Stimulated activated CD8-positive, alpha-beta memory T cell treated with anti-CD3 and anti-CD28 coated beads, Interleukin-4, amount 100 ng/mL, for 1 hour (primary cell): ENCODE measurements at places on chromosomes 1 and 21.

DNA sequence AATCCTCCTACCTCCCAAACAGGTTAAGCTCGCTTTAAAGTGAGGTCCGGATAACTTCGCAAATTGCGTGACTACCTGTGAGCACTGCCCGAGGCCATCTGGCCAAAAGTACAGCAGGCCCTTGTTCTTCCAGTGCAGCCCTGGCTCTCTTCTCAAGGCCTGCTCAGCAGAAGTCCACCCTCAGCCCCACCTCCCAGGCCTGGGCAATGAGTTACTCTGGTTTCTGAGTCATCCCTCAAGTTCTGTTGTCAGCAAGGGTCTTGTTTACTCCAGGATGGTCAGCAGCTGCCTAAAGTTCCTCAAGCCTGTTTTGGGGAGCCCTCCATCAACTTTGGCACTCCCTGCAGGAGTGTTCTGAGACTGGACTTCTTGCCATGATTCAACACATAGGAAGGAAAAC, 101.7 kb downstream of the BCAR3 start:
- DNase-seq, result no peak

- DNase-seq, result no peak
These were observed 108.2 kb upstream of the OLIG2 start for GRCh38 chr21:32917362-32918135.

GRCh38 chr1:96554364-96554763, 167.2 kb upstream of the PTBP2 start:
- no peak for DNase-seq

GRCh38 chr1:226723657-226724532, 15.2 kb downstream of the ITPKB start:
- DNase-seq, result no peak

DNA sequence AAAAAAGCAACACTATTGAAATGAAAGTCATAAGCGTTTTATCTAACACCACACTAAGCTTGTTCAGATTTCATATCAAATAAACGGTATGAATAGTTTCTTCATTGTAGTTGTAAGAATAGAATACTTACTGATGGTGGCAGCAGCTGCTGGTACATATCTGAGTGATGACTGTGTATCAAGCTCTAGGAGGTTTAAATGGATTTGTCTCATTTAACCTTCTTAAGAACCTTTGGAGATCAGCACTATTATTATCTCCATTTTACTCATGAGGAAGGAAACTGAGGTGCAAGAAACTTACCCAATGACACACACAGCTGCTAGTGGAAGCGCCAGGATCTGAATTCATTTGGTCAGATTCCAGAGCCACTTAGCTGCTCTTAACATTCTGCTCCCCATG, 104.0 kb downstream of the EIF4G3 start:
- no peak for DNase-seq

DNA sequence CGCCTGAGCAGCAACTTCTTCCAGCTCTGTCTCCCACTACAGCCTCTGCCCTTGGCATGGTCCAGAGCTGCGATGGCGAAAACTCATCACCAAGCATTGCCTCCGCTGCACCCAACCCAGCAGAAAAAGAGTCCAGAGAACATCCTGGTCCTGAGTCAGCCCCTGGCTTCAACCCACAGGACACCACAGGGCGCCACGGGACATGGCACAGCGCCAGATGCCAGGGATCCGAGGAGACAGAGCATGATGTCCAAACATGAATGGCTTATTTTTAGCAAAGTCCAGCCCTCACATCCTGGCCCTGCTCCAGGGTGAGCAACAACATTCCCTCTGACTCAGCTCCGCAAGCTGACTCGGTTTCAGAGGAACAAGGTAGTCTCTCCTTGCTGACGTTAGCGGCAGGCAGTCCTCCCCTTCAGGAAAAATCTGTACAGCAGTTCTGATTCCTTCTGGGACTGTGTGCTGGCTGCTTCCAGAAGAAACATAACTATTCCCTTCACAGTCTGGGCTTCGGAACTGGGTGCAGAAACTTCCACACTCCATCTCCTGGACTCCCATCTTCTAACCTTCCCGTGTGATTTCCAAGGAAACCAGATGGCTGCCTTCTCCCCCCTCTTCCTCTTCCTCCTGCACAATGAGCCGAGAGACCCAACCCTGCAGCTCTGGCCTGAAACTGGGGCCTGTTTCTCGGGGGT, 131.3 kb downstream of the TOMM20 start:
- no peak for DNase-seq

DNA sequence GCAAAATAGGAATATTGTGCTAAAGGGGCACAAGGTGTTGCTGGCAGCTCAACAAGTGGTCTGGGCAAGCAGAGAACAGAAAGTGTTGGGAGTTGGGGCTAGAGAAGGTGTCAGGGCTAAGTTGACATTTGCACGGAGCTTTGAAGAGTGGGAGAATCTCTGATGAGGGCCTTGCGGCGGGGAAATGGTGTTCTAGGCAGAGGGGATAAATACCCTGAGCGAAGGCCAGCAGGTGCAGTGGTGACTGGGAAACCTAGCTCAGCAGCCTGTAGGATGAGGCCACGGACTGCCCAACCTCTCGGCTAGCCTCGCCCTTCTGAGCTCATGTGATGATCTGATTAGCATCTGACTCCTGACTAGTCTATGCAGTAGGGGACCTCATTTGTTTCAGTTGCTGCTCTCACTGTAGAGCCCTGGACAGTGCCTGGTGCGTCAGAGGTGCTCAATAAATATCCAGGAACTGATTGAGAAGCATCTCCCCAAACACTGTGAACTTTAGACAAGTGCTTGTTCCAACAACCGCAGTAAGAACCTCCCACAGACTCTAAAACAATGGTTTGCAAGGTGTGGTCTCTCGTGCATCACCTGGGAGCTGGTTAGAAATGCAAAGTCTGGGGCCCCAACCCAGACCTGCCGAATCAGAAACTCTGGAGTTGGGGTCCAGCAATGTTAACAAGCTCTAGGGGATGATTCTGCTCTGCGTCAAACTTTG, 1.0 kb upstream of the FOXO6 start:
- no peak for DNase-seq

DNA sequence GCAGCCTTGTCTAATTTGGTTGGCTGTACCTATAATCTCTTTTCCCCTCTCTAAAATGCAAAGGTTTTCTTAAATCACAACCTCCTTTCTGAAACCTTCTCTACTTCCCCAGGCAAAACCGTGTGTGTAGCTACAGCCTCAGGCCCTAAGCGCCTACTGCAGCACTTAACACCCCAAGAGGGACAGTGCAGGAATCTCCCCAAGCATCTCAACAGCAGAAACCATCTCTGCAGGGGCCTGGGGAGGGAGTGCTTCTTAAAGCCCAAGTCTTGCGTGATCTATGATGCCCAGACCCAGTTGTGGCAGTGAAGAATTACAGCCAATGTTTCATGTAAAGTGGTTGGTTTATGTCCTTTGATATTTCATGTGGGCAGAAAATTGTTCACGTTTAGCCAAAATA, 159.3 kb downstream of the DSCAM start:
- no peak for DNase-seq

- no peak for DNase-seq
These were observed 28.6 kb downstream of the AK4 start for GRCh38 chr1:65176591-65176990.

DNA sequence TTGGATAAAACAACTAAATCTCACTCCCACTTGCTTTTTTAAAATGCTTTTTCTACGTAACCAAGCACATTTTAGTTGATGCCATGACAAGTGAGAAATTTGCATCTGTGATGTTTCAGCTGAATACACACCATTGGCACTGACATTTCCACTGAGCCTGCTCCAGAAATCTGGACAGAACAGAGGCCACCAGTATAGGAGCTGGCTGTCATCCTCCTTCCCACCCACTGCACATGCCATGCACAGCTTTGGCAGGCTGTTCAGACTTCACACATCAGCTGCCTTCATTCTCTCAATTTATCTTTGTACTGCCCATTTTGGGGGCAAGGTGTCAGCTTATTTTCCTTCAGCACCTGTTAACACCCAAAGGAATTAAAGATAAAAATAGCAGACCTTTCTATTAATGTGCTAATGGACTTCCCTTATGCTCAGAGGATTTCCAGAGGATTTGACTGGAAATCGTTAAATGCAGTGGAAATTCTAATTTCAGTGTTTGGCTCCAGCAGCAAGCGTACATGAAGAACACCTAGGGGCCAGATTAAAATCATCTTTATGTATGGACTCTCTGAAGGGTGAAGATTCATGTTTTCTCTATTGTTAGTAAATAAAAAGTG, 12.9 kb upstream of the PODN start:
- DNase-seq, result no peak

GRCh38 chr21:41615613-41616012, 107.7 kb upstream of the TMPRSS2 start:
- DNase-seq, result no peak

GRCh38 chr1:173176246-173176645, 30.9 kb downstream of the TNFSF4 start:
- DNase-seq, result no peak

- no peak for DNase-seq
These were observed 3.1 kb upstream of the MOB3C start for GRCh38 chr1:46619656-46620258.

- DNase-seq, result no peak
These were observed 40.4 kb downstream of the MPZL1 start for GRCh38 chr1:167762061-167762746.

DNA sequence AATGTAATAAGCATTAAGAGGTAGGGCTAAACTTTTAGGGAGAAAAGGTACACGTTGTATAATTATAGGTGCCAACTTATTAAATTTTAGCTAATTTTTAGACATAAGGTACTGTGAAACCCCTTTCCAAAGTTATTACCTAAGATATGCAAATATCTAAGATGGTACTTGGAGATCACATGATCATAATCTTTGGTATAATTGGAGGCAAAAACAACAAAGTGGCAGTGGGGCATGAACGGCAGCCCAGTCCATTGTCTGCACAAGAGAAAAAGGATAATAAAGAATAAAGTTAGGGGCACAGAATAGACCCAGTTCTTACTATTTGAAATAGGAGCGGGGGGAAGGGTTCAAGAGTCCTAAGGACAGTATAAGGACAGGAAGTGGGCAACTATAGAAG, 51.2 kb downstream of the DESI2 start:
- no peak for DNase-seq

- DNase-seq, result no peak
These were observed 24.5 kb upstream of the ZNF436 start for GRCh38 chr1:23394181-23394580.

DNA sequence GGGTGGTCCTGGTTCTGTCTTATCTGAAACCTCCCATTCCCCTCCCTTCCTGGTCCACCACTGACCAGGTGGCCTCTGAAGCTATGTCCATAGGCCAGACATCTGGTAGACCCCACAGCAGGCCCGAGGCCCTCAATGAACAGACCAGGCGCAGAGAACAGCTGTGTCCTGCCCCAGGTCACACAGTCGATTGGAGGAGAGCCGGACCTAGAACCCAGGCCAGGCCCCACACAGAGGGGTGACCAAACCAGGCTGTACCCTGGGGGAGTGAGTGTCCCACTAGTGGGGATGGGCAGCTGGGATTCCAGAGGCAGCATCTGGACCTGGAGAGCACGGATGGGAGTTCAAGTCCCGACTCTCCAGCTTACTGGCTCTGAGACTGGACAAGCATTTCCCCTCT, 29.2 kb downstream of the RNU1-1 start:
- no peak for DNase-seq

DNA sequence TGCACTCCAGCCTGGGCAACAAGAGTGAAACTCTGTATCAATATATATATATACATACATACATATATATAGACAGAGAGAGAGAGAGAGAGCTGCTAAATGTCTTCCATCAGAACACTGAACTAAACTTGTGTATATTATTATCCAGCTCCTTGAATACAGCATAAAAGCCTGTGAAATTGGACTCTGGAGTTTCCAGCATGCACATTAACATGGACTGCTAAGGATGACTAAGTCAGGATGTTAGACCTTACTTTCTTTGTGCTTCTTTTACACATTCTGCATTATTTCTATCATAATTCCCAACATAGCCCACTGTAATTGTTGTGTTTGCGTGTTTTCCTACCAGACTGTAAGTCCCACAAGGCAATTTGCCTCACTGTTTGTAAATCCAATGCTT, 259.1 kb downstream of the TGFB2 start:
- no peak for DNase-seq

DNA sequence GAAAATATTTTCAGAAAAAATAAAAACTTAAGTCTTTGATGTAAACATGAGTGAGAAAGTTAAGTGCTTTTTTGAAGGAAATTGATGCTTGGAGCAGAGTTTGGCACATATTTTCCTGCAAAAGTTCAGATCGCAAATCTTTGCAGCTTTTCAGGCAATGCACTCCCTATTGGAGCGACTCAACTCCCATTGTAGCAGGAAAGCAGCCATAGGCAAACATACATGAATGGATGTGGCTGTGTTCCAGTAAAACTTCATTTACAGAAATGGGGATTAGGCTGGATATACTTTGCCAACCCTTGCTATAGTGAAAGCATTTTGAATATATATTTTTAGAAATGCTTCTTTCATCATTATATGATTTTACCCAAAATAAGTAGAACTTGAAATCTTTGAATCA, 8.1 kb downstream of the AGL start:
- no peak for DNase-seq

DNA sequence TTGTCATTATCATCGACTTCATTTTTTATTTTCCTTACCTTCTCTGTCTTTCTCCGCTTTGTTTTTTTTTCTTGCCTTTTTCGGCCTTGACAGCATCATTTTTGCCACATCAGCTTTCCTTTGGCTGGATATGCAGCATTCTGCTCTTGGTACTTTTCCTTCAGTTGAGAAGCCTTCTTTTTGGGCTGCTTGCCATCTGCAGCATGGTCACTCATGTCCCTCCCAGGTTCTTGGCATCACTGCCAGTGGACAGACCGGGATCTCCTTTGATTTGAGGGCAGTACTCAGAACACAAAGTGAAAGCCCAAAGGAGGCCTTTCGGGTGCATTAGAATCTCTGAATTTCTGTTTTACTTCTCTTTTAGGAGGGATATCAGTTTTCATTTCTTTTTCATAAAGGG, 3.7 kb upstream of the PARP1 start:
- no peak for DNase-seq

DNA sequence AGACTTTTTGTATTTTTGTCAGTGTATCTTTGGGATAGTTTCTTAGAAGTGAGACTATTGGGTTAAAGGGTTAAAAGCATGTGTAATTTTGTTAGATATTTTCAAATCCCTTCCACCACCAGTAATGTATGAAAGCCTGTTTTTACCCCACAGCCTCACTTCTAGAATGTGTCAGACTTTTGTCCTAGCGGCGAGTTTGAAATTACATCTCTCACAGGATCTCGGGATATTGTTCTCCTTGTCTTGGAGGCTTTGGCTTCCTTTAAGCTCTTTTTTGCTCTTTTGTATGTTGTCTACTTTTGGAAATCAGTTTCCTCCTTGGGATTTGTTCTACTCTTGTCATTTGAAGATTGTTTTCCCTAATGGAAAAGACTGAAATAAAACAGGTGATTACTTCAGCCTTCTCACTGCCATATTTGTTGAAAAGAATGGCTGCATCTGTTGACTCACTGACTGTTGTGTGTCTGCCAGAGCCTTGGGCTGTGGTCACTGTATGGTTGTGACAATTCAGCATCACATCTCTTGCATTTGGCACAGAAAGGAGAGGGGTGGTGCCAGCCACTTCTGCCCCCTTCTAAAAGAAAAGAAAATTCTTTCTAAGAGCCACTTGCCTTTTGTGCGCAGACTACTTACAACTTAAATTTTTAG, 22.6 kb downstream of the ST3GAL3 start:
- no peak for DNase-seq

GRCh38 chr21:34687065-34687464, 18.3 kb downstream of the CLIC6 start:
- no peak for DNase-seq

GRCh38 chr21:33278721-33279120, 12.6 kb downstream of the IL10RB start:
- no peak for DNase-seq
